ENCODE measurements at places on chromosomes 11 and 22.

DNA sequence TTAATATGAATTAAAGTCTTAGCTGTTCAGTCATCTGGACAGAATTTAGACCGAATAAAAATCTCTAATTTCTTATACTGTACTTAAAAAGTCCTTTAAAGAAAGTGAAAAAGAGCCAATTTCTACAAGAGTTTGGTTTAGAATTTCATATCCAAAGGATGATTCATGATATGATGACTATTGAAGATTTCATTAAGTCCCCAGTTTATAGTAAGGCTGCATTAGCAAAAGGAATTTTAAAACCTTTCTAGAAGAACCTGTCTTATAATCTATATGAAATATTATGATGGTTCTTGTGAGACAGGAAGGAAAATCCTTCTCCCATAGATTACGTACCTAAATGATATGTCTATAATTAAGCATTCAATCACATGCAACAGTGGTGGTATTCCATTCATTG is 34.8 kb downstream of the TSG101 start:
- DNase-seq, result no peak

DNA sequence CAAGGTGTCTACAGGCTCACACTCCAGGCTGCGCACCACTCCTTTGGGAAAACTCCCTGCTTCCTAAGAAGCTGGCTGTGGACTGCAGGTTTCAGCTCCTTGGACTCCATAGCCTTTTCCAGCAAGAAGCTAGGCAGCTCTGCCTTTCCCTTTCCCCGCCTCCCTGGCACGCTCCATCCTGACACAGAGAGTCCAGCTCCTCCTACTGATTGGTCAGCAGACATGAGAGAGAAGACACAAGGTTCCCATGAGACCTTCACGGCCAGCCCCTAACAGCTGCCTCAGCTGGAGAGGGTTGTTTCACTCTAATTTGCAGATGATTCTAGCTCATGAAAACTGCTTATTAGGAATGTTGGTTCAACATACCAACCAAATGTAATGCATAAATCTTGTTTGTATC is 27.6 kb downstream of the TENM4 start:
- DNase-seq, result peak; percentile 73

- DNase-seq, result no peak
Observed at GRCh38 chr11:109062445-109062844, 359.5 kb upstream of the C11orf87 start.

DNA sequence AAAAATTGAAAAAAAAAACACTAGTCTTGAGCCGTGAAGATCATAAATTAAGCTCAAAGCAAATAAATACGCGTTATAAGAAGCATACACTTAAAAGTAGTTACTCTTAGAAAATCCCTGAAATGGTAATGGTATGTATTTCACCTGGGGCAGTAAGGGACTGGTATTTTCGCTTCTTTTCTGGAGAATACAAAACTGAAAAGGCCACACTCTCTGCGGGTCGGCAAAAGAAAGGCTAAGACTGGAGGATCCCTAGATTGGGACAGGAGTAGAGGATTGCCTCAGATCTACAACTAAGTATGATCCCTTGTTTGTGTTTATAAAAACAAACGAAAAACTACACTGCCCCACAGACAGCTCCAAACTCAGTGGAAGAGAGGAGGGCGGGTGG is 617 bp downstream of the TSG101 start:
- no peak for DNase-seq

- no peak for DNase-seq
Observed at GRCh38 chr11:2143799-2144543, 4.8 kb upstream of the IGF2 start.

DNA sequence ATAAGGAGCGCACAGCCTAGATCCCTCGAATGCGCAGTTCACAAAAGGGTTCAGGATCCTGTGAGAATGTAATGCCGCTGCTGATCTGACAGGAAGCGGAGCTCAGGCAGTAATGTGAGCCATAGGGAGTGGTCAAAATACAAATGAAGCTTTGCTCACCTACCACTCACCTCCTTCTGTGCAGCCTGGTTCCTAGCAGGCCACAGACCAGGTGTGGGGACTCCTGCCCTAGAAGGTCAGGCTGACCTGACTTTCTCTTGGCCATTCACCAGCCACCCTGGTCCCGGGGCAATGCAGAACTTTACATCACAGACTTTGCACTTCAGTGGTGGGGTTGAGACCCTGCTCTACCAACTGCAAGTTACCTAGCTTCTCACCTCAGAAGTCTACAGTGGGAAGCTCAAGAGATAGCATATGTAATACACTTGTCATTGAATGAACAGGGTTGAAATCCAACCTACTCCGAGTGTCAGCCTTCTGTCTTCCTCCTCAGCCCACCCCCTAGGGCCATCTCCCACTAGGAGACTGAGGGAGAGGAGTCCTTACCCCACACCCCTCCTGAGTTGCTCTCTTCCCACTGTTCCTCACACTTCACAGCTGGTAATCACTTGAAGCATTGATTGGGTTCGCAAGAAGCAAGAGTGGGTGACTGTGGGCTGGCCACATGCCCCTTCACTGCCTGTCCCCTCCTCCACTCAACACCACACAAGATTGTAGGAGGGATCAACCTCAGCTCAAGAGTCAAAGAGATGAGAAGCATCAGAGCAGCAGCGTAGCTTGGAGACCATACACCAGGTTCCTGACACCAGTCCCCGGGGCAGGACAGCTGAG is 2.0 kb upstream of the KCNJ1 start:
- DNase-seq, result no peak

DNA sequence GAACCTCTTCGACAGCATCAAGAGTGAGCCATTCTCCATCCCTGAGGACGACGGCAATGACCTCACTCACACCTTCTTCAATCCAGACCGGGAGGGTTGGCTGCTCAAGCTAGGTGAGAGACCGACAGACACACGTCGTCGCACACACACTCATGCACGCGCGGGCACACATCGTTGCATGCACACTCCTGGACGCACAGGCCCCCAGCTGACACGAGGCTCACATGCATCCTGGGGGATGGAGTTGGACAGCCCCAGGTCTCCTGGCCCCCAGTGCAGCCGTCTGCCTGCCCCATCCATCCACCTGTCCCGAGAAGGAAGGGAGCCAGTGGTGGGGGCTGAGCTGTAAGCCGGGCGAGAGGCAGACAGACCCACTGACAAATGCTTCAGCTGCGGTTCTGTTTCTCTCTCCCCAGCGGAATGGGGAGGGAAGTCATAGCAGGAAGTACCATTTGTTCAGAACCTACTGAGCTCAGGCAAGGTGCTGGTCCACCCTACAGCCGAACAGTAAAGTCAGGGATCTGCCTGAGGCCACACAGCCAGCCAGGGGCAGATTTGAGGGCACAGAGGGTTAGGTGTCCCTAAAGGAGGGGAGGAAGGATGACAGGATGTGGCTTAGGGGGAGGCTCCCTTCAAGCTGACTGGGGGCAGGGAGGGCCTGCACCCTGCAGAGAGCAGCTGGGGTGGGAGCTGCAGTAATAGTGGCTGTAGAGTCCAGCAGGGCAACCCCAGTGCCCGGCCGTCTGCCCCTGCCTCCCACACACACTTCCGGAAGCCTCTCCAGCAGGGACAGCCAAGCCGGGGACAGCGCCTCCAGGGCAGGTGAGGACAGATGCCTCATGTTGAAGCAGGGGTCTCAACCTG is 27.1 kb downstream of the CYTH4 start:
- DNase-seq, result no peak

GRCh38 chr11:113876798-113877669 is 1.7 kb upstream of the USP28 start:
- DNase-seq, result no peak

DNA sequence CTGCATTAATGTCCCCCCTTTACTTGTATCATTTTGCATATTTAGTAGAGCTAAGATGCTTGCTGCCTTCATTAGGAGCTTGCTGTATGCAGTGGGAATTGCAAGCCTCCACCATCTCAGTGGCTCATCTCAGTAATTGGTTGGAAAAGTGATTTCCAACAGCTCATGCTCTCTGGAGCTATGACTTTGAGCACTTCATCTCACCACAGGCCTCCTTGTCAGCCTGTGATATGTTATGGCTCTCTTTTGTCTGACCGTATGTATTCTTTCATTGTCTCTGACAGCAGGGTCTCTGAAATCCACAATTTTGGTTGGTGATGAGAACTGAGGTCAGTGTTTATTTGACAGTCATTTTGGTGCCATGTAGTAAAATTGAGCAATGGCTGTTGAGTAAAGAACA is 345.1 kb downstream of the FAT3 start:
- no peak for DNase-seq

GRCh38 chr11:567629-568292 is 7.0 kb downstream of the RASSF7 start:
- no peak for DNase-seq

GRCh38 chr11:45368697-45369096 is 82.6 kb upstream of the SYT13 start:
- no peak for DNase-seq

DNA sequence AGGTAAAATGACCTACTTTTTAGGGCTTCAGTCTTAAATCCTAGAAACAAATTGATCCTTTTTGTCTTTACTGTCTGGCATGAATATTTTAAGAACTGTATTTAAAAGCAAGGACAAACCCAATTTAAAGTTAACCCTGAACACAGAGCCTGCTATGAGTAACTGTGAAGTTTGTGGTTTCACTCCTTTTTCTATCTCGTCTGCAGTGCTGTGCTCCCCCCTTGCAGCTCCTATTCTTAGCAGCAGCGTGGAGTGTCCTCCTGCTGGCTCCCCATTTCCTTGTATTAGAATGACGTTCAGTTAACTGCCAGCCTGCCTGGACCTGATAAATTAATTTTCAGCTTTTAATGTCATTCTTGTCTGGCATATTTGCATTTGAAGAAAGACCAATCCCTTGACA is 40.0 kb upstream of the LRRC4C start:
- DNase-seq, result no peak

DNA sequence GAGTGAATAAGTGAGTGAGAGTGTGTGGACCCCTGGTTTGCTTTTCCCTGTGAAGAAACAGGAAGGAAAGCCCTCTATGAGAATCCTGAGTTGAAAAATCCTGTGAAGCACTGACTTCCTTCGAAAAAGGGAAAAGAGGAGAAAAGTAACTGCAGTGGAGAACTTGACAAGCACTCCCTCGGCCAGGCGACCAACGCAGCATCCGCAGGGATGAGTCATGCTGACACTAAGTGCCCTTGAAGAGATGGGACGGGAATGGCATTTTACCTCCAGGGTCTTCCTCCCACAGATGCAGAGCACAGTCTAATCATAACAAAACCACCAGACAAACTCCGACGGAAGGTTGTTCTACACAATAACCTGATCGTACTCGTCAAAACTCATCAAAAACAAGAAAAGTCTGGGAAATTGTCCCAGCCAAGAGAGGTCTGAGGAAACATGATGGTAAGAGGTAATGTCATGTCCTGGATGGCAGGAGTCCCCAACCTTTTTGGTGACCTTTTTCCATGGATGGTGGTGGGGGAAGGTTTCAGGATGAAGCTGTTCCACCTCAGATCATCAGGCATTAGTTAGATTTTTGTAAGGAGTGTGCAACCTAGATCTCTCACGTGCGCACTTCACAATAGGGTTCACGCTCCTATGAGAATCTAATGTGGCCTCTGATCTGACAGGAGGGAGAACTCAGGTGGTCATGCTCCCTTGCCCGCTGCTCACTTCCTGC is 132.2 kb upstream of the B3GAT1 start:
- DNase-seq, result no peak

DNA sequence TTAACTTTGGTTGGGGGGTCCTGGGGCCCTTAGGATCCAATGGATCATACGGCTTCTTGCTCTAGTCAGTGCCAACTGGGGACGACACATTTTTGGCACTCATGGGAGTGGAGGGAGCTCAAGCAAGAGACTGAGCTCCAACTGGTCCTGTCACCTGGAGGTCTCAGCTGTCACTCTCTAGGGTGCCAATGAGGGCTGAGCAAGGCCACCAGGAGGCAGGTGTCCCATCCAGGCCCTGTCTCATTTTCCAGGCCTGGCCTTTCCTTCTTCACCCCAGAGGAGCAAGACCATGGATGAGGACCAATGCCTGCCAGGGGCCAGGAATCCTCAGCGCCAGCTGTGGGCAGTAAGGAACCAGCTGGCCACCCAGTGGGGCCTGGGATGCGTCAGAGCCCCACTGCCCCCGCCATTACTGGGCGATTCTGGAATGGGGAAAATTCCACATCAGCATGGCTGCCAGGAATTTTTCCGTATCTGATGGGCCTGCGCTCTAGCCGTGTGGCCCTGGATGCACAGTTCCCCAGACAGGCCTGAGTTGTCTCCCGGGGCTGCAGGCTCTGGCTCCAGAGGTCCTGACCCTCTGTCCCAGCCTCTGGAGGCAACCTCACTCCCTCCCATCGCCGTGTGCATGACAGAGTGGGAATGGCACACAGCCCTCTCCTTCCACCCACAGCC is 669 bp upstream of the GAL3ST1 start:
- DNase-seq, result peak; percentile 70

DNA sequence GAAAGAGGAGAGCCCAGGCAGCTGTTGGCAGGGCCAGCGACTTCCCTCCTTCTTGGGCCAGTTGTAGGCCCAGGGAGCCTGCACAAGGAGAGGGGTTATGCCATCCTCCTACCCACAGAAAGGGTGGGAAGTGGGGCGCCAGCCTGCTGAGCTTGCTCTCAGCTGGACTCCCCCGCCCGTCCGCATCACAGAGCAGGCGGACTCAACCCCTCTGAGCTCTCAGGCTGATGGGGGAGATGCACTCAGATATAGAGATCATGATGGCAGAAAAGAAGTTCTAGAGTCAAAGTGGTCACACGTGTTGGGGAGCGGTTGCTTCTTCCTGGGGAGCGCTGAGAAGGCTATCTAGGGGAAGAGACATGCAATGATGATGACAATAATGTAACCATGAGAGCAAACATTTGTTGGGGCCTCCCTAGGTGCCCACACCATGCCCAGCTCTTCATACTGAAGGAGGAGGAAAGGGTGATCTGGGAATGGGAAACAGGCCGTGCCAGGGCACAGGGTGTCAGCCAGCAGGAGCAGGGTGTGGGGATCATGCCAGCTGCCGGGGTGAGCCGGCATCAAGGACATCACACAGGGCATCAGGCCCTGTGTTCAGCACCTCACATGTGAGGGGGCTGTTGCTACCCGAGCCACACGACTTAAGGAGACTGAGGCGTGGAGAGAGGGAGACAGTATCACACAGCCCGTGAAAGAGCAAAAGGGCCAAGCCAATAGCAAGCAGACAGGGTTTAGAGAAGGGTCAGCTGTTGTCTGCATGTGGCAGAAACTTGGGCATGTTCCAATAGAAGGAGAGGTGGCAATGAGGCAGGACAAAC is 7.7 kb downstream of the SLC35E4 start:
- no peak for DNase-seq

DNA sequence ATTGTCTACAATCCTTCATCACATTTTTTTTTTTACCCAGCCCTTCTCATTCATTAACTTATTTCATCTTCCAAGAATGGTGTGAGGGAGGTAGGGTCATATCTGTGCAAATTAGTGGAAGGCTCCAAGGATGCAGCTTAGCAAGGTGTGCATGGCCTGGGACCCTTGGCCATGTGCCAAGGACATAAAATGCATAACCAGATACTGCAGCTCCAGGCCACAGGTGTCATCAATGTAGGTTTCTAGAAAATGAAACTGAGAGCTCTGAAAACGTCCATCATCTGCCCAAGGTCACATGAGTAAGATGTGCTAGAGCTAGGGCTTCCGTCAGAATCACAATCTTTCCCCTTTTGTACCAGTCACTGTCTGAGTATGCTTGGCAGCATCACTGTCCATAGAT is 29.8 kb downstream of the ANKK1 start:
- DNase-seq, result no peak
